ENCODE measurements at places on chromosomes 4 and X.

DNA sequence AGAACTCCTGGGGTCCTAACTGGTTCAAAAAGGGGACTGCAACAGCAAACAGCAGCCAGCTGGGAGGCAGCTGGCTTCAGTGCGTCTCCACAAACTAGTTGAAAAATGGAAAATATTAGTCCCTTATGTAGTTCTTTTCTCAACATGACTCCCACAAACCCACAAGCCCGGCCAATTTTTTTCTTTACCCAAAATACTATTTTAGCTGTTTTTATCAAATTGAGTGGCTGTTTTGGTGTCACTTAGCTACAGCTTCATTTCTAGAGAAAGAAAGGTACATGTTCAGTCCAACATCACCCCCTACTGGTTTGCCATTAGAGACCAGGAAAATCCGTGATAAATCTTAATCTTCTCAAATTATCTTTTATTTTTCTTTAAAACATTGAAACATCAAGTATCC lies 97.2 kb downstream of the GUCY2F start:
- DNase-seq = no peak

DNA sequence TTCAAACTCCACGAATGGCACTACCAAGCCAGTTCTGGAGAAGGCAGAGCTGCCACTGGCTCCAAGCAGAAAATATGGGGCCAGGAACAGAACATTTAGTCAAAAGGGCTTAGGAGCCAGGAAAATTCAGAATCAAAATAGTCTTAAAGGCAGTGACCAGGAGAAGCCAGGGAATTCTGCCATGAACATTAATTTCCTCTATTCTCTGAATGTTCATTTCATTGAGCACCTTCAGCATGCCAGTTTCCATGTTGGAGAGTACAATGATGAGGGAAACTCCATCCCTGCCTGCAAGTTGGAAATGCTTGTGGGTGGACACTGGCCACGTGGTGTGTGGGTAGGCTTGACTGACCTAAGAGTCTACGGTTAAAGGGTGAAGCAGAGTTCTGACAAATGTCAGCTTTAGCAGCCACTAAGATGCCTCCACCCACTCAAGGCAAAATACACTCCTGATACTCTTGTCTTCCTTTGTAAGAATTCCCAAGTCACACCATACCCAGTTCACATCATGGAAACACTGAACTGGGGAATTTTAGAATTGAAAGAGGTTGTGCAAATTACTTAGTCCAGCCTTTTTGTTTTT lies 190.1 kb upstream of the C1QTNF7 start:
- DNase-seq = no peak

DNA sequence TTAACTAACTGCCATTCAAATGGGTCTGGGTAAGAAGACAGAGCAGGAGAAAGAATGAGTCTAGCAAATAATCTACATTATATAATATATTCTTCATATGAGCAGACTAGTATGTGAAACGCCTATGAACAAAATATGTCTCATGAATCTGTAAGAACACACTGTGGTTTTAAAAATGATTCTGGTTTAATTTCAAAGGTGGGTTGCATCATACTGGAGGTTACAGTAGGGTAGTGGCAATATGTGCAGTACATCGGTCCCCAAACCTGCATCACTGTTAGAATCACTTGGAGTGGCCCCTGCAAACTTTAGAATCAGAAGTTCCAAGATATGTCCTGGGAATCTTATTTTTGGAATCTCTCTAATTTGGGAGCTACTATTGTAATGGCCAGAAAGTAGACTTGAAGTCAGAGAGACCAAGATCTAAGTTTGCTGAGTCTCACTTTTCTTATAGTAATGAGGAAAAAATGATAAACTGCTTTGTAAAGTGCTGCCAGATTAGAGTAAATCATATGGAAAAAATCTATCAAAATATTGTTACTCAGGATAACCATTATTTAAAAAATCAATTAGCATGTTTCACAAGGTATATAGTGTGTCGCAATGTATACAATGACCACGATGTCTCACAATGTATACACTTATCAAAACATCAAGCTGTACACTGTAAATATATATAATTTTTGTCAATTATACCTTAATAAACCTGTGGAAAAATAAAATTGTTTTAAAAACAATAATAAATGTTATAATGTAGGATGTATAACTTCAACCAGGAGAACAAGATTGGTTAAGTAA lies 37.9 kb upstream of the ARSJ start:
- no peak for DNase-seq

DNA sequence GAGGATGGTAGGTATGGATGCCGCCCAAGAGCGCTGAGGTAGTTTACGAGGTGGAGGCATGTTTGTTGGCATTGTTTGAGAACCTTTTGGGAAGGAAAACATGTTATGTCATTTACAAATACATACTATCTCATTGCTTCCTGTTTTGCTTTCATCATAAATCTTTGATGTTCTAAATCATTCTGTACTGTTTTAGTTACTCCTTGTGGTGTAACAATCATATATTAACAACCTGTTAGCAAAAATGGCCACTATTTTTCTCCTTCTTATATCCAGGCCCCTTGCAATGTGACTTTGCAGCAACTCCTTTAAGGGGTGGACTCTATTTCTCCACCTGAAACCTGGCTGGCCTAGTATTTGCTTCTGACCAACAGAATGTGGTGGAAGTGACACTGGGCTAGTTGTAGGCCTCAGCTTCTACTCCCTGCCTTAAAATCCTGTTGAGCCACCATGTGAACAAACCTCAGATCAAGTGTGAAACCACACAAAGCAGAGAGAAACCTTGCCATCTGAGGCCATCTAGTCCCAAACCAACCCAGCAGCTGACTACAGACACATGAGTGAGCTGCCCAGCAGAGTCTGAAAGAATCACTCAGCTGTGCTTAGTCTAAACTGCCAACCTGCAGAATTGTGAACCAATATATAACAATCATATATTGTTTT lies 15.8 kb upstream of the CXorf38 start:
- DNase-seq = no peak

GRCh38 chrX:20252381-20253231 lies 14.1 kb downstream of the RPS6KA3 start:
- peak; percentile 33 for DNase-seq

GRCh38 chrX:138996268-138996667 lies 284.8 kb upstream of the FGF13 start:
- DNase-seq = no peak

GRCh38 chrX:37378830-37379229 lies 29.7 kb downstream of the PRRG1 start:
- no peak for DNase-seq

GRCh38 chrX:34875204-34875603 lies 67.4 kb upstream of the FAM47B start:
- no peak for DNase-seq

- DNase-seq = no peak
These were observed 1.6 kb upstream of the NKX1-1 start for GRCh38 chr4:1407657-1408333.

DNA sequence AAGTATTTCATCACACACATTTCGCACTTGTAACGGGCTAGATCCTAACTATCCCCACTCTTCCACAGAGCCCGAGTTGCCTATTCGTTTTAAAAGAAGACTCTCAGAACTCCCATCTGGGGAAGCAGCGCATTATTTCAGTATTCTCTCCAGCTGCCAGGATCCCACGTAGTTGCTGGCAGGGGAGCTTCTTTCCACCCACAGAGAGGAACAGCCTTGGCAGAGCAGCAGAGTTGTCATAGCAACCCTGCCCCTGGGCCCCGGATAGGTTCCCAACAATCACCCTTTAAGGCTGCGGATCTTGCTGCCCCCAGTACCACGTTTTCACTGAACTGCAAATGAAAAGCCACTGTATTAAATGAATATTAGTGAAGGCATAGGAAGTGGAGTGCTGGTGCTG lies 106.7 kb downstream of the GPM6A start:
- no peak for DNase-seq

GRCh38 chr4:98754736-98755135 lies 96.3 kb upstream of the TSPAN5 start:
- DNase-seq = no peak

DNA sequence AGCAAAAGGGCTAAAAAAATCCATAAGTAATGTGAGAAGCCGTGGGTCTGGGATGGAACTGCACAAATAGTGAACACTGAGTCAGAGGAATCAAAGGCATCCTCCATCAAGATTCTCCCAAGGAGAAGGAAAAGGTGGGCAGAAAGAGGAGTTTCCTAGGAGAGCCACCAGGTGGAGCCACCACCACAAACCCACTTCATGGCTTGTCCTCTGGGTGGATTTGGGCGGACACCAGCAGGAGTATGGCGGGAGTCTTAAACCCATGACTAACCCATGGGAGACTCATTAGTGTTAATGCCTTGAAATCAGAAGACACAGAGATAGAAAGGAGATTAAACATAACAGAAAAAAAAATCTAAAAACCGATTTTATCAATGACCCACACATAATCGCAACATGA lies 147.7 kb downstream of the SH3KBP1 start:
- DNase-seq = peak; percentile 19

- DNase-seq = no peak
These were observed 13.4 kb downstream of the SLC10A7 start for GRCh38 chr4:146508229-146508939.

DNA sequence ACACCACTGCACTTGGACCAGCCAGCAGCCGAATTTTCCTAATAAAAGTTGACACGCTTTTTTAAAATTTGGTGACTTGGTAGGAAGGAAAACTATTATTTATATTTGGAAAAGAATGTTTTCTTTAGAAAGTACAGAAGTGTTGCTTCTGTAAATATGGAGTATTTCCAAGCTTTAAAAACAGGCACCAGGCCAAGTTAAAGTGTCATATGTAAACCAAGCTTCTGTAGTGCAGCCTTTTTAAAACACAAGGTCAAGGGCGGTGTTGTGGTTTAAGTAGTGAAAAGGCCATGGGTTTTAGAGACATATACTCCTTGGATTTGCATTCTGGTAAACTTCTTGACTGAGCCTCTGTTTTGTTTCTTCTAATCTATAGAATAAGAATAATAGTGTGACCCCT lies 62.7 kb downstream of the TRIM2 start:
- no peak for DNase-seq

GRCh38 chrX:101803451-101803850 lies 128.4 kb downstream of the ZMAT1 start:
- no peak for DNase-seq

DNA sequence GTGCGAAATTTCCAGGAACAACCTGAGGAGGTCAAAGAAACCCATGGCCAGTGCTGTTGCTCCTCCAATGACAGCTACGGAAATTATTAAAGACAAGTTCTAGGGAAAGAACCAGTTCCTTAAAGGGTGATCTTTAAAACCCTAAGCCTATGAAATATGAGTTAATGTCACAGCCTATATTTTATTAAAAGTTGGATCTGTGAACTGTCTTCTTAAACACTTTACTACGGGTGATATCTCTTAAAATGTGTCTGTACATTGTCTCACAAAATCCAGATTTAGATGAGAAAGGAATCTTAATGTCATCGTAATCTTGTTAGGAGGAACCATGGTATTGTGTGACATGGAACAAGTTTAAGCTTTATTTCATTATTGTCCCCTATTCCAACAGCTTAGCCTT lies 46.3 kb upstream of the VCX3B start:
- no peak for DNase-seq

DNA sequence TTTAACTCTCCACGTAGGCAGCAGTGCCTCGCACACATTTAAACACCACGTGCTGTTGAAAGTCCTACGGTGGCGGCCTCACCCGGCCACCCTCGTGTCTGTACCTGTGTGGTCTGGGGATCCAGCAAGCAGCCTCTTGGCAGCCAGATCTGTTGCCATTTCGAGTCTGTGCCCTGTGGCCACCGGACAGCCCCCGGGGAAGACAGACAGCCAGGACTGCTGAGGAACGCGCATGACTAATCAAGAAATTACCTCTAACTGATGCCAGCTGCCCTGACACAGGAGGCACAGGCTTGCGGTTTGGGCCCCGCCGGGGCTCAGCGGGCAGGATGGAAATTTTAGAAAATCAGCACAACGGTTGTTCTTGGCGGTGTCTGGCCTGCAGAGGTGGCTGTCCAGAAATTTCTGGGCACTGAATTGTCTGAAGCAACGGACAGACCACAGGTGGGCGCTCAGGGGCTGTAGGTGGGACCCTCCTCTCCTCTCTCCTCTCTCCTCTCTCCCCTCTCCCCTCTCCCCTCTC lies 15.6 kb upstream of the ASMTL start:
- DNase-seq = peak; percentile 67
